ENCODE measurements at places on chromosomes 4 and X.

DNA sequence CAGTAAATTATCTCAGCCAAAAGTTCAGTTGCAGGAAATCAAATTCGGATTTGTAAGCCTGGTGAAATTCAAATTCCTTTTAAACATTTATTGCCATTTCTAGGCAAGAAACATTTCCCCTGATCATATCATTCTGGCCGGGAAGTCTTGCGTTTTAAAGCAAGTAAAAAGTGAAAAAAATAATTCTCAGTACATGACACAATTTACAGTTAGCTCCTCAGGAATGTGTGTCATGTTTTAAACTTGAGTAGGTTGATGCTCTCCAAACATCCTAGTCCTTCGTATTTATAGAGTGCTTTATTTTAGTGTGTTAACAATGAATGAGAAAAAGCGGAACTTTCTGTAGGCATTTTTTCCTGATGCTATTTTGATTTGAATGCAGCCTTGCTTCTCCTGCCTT lies 158.3 kb upstream of the SCML1 start:
- no peak for DNase-seq

DNA sequence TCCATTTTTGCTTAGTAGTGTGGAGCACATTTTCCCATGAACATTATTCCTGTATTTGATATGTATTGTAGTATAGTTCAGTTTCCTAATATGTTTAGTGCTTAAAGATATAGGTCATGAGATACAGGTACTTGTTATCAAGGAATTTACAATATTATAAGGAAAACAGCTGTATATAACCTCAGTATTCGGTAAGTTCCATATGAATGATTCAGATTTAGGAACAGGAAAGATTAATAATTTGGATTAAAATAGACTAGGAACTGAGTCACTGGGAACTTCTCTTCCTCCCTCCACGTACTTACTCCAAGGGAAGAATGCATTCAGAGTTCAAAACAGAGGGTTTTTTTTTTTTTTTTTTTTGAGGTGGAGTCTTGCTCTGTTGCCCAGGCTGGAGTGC lies 20.0 kb downstream of the DIAPH2 start:
- DNase-seq, result no peak

DNA sequence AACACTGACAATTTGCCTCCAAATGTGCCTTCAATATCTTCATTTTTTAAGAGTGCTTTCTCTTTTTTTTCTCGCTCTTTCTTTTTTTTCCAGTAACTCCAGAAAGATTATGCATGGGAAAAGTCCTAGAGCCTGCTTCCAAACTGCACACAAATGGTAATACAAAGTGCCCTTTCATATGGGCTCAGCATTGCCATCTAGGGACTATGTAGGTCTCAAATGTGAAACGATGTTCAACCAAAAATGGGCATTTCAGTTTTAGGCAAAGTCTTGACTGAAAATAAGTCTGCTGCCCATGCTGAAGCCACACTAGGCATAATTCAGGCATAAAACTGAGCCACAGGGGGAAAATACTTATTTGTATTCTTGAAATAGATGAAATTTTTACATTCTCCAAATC lies 65.6 kb downstream of the SYNPO2 start:
- no peak for DNase-seq

GRCh38 chr4:39846120-39846519 lies 131.6 kb downstream of the PDS5A start:
- DNase-seq, result no peak

DNA sequence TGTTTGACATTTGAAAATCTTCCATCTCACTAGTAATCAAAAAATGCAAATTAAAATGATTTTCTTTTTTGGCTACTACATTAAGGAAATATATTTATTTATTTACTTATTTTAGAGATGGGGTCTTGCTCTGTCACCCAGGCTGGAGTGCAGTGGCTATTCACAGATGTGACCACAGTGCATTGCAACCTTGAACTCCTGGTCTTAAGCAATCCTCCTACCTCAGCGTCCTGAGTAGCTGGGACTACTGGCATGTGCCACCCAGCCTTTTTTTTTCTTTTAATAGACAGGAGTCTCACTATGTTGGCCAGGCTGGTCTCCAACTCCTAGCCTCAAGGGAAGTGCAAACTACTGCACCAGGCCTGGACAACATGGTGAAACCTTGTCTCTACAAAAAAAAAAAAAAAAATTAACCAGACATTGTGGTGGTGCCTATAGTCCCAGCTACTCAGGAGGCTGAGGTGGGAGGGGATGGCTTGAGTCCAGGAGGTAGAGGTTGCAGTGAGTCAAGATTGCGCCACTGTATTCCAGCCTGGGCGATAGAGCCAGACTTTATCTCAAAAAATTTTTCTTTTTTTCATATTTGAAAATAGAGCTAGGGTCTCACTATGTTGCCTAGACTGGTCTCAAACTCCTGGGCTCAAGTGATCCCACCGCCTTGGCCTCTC lies 4.4 kb upstream of the SMIM14 start:
- no peak for DNase-seq

- DNase-seq, result no peak
Observed at GRCh38 chr4:73603271-73603710, 16.9 kb downstream of the RASSF6 start.

GRCh38 chrX:140318296-140318695 lies 186.6 kb downstream of the SOX3 start:
- no peak for DNase-seq

DNA sequence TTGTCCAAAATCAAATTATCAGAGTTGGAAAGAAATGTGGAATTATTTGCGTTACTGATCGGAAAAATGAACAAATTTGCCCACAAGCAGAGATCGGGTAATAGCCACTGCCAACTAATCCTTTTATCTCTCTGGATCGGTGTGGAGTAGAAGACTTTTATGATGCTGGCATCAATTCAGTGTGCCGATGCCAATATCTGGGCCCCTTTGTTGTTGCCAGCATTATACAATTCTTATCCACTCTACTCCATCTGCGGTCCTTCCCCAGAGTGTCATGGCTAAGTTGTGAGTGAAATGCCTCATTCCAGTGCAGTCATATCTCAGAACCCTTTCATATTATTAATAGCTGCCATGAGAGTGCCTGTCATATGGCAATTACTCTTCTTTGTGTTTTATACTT lies 660.2 kb downstream of the ADGRL3 start:
- DNase-seq, result no peak

DNA sequence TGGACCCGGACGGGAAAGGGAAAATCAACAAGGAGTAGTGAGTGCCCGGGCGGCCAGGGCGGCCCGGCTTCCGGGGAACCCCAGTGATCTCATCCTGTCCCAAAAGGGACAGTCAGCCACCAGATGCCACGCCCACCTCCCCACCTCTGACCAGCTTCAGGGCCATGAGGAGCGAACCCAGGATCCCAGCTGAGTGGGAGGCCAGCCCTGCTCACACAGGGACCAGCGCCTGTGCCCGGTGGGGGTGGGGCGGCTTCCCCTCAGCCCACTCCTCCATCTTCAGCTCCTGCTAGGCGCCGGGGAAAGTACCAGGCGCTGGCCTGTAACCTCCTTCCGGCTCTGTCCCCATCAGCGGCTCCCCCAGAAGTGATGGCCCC lies 6.2 kb downstream of the MYL5 start:
- DNase-seq, result no peak

GRCh38 chr4:113094802-113095201 lies 45.3 kb downstream of the ANK2 start:
- no peak for DNase-seq

DNA sequence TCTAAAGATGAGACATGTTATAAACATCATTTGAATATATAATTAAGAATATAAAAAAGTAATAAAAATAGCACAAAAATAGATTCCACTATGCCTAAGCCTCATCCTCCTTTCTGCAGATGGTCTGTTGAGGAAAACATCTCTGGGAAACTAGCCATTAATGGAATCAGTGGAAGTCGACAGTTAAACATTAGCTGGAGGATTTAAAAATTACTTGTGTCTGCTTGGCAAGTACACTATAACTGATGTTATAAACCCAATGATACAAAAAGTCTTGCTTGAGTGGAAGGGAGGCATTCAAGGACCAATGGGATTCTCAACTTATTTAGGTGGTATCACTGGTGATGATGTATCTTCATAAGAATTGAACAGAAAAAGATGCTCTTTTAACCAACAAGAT lies 1598.3 kb downstream of the PCDH18 start:
- DNase-seq, result no peak

DNA sequence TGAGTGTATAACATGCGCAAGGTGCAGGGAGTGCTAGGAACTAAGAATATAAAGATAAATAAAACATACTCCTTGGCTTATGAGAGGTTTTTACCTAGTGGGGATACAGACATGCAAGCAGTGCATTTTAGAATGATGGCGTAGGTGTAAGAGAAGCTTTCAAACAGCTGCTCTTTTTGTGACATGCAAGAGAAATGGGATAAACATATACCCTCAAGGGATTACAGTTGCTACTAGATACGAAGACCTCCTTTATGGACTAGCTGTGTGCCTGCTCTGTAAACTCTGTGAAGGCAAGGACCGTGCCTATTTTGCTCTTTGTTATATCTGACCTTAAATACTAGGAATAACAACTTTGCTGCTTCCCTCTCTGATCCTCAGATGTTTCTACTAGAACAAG lies 39.0 kb upstream of the SLITRK4 start:
- no peak for DNase-seq

GRCh38 chr4:153542131-153542530 lies 76.0 kb downstream of the TMEM131L start:
- DNase-seq, result no peak

All from GM19239 (cell line).